GM18507 (cell line): ENCODE measurements at places on chromosomes 3 and 15.

- no peak for DNase-seq
These were observed 57.1 kb downstream of the SHQ1 start for GRCh38 chr3:72791161-72791560.

- no peak for DNase-seq
These were observed 132.4 kb downstream of the FHIT start for GRCh38 chr3:61118830-61119229.

- DNase-seq, result no peak
These were observed 147.2 kb upstream of the TNIK start for GRCh38 chr3:171607452-171607851.

DNA sequence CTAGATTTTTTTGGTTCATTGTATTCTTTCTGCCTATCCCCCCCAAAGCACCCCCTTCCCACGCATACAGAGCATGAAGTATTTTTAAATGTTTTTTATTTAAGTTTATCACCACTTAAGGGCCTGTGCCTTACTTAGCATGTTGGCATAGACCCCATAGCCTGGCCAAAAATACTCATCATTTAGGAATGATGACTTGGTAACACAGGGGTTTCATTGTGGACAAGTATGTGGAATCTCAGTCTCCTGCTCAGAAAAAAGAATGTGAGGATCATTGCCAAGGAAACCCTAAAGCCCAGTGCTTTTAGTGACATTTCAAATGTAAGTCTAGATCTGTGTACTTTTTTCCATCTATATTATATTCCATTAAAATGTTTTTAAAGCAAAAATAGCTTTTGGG is 146.3 kb downstream of the ALCAM start:
- no peak for DNase-seq

DNA sequence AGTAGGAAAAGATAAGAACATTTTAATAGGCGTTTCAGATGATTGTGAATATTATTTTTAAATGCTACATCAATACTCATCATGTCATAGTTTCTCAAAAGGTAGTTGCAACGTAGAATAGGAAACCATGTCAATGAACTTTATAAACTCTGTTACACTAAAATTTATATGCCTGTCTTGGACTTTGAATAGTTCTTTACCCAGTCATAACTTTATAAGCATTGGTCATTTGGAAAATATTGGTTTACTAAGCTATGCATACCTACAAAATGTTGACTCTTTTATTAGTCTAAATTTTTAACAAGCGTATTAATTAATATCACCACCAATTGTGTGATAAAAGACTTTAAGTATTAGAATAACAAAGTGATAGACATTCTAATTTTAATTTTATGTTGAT is 293.5 kb downstream of the CGGBP1 start:
- no peak for DNase-seq

DNA sequence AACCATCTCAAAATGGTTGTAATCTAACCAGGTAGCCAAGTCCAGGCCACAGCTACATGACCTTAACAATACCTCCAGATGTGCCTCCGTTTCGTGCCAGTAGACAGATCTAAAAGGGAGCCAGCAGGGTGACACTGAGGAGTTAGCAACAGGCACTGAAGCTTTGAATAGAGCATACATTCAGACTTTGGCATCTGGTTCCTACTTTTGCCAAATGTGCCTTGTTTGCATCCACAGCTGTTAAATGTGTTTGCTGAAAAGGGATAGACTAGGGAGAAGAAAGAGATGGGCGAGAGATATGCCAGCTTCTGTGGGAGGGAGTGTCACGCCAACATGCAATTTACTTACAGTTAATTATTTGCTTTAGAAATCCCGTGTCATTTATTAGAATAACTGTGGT is 1433.9 kb upstream of the CADM2 start:
- no peak for DNase-seq

DNA sequence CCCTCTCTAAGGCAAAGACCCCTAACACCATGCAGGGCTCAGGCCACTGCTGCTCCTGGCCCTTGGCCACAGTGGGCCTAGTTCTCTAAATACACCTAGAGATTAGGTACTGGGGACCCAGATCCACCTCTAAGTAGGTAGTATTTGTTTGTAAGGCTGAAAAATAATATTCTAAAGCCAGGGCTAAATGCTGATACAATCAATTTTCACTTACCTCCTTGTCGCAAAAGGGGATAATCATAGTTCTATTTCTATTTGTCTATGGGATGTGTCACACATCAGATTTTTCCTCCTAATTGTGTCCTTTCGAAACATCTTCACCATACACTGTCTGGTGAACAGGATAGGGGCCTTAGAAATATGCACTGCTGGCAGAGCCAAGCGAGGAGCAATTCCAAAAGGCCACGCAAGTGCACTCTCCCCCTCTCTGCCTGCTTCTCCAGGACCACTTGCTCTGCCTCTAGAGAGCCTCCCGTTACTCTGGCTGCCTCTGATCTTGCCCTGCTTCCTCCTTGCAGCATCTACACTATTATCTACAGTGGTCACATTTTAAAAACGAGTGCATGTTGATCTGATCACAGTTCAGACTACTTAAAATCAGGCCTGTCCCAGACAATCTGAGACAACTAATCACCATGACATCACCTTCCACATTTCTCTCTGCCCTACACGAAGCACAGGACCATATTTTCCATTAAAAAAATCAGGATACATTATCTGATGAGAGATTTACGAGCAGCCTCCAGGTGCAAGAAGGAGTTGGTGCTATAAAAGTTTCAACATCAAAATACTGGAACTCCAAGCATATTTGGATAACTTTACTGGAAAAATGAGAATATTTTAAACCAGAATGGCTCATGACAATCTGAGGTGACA is 115.4 kb downstream of the MYLK start:
- DNase-seq, result no peak

- DNase-seq, result no peak
These were observed 4.4 kb upstream of the LRRC15 start for GRCh38 chr3:194373899-194374298.

GRCh38 chr3:58608648-58609047 is 31.5 kb upstream of the FAM107A start:
- no peak for DNase-seq

DNA sequence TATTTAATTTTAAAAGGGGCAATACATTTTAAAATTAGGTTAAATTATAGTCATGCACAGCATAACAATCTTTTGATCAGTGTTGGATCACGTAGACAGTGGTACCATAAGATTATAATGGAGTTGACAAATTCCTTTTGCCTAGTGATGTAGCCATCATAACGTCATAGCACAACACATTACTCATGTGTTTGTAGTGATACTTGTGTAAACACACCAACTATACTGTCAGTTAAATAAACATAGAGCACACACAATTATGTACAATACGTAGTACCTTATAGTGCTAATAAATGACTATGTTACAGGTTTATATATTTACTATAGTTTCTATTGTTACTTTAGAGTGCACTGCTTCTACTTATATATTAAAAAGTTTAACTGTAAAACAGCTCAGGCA is 31.2 kb downstream of the FOXB1 start:
- no peak for DNase-seq

DNA sequence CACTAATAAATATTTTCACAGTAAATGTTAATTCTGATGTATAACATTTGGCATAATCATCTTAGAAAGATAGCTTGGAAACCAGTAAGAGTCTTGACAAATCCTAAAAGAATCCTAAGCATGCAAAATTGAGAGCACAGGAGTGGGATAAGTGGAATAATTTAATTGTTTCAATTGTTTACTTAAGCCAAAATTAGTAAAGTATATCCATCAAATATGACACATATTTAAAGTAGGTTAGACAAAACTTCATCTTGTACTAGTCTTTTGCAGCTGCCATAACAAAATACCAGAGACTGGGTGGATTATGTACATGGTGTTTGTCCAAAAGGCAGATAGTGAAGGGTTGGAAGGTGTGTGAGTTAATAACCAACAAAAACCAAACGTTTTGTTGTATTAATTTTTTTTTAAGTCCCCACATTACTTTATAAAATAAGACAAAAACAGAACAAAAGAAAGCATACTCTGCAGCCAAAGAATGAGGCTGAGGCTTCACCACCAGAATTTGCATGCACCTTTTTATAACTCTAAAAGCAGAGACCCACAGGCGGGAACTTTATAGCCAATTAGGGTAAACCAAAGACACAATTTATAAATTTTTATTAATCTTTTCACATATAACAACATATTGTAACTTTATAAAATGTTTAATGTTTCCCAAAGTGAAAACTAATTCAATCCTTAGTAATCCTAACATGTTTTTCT is 41.9 kb upstream of the CD200R1L start:
- no peak for DNase-seq

- DNase-seq, result no peak
These were observed 70.3 kb upstream of the OCA2 start for GRCh38 chr15:28169366-28169765.

DNA sequence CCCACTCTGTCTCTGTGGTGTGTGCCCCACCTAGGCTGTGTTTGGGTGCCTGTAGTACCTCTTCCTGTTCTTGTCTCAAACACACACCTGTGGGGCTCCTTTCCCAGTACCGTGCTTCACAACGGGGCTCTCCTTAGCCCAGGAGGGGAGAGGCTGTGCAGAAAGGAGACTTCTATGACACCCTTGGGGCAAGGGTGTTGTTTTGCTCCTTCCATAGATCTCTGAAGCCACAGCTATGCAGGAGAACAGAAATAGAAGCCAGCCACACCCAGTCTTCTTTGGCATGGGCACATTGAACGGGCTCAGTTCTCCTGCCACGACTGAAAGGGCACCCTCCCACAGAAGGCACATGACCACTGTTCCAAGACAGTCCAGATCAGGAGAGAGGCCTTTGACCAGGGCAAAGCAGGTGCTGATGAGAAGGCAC is 74.3 kb downstream of the LIPC start:
- no peak for DNase-seq
